ENCODE measurements at places on chromosomes 7 and 10.

DNA sequence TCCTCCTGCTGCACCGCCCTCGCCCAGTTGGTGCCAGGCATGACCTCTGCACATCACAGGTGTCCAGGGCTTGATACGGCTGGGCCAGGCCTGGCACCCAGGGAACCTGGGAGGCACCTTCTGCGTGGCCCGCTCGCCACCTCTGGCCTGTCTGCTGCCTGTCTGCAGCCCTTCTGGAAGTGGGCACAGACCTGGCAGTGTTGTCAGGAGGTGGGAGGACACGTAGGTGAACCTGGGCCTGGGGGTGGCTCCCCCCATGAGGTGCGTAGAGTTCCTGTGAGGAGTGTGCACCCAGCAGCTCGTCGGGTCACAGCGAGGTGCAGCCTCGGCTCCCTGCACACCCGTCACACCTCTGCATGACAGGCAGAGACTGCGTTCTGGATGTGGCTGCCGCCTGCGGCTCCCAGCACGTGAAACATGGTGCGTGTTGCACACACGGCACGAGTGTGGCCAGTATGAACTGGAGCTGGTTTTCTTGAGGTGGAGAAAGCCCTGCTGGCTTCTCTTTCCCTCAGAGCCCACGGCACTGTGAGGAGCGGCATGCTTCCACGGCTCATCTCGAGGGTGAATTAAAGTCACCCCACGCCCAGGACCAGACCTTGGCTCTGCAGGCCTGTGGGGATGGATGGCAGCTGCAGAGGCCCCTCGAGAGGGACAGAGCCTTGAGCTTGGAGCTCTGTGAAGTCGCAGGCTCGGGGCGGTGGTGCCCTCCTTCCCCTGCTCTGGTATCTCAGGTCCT is 24.8 kb downstream of the INPP5A start:
- no peak for DNase-seq

DNA sequence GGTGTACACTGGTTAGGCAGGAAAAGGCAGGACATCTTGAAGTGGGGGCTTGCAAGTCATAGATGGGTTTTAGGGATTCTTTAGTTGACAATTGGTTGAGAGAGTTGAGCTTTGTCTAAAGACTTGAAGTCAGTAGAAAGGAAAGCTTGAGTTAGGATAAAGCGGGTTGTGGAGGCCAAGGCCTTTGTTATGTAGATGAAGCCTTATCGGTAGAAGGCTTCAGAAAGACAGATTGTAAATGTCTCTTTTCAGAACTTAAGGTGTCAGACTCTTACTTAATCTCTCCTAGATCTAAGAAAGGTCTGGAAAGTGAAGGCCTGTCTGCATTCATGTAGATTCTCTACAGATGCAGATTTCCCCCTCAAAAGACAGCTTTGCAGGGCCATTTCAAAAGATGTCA is 177.4 kb downstream of the HECW1 start:
- DNase-seq: no peak

GRCh38 chr7:142481548-142481947 is 223.7 kb upstream of the PRSS58 start:
- DNase-seq: no peak

DNA sequence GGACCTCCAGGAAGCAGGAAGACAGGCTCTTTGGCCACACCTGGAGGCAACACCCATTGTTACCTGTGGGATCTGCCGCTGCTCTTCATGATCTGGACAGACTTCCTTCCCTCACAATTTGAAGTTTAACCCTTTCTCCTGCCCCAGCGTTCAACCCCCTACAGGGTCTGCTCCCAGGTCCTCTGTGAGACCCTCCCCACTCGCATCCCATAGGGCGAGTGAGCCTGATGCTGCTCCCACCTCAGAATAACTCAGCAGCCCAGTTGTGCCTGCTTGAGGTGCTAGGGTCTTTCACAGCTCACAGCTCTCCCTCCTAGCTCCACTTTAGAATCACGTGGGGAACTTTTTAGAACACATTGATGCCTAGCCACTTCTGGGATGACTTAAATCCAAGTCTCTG is 61.8 kb upstream of the C10orf90 start:
- no peak for DNase-seq

- DNase-seq: no peak
Observed at GRCh38 chr10:126101325-126101724, 205.0 kb downstream of the FANK1 start.

GRCh38 chr7:47611045-47611511 is 29.2 kb upstream of the TNS3 start:
- no peak for DNase-seq

- DNase-seq: peak; percentile 84
Observed at GRCh38 chr7:92691578-92691977, 101.4 kb upstream of the FAM133B start.

Measured in common myeloid progenitor, CD34-positive (primary cell).